ENCODE measurements at places on chromosomes 3 and 15.

GRCh38 chr3:65534805-65535204 is 503.9 kb downstream of the MAGI1 start:
- peak; percentile 81 for DNase-seq

DNA sequence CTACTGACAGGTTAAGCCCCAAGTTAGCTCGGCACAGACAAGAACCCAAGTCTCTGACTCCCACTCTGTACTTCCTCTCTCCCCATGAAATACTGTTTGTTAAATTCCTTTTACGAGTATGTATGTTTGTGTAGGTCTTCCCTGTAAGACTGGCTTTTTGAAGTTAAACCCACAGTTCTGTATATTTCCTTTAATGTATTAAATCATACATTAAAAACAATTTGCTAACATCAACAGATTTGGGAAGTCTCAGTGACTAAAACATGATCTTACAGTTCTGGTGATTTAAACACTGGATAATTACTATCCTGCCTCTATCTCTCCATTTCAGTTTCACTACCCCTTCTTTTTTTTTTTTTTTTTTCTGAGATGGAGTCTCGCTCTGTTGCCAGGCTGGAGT is 4.4 kb downstream of the CMTM6 start:
- DNase-seq: no peak

DNA sequence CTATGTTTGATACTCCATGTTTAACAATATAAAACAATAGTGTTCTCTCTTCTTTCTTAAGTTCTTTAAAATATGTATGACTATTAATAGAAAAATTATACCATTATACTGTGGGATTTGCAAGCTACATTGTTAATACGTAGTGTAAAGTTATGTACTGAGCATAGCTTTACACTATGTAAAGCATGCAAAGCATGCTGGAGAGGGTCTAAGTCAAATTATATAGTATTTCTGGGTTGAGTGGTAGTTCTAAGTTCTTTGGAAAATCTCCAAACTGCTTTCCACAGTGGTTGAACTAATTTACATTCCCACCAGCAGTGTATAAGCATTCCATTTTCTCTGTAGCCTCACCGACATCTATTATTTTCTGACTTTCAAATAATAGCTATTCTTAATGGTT is 253.0 kb downstream of the RAP2B start:
- no peak for DNase-seq

- peak; percentile 18 for DNase-seq
Measured at GRCh38 chr3:135629701-135630408, 335.7 kb upstream of the PPP2R3A start.

DNA sequence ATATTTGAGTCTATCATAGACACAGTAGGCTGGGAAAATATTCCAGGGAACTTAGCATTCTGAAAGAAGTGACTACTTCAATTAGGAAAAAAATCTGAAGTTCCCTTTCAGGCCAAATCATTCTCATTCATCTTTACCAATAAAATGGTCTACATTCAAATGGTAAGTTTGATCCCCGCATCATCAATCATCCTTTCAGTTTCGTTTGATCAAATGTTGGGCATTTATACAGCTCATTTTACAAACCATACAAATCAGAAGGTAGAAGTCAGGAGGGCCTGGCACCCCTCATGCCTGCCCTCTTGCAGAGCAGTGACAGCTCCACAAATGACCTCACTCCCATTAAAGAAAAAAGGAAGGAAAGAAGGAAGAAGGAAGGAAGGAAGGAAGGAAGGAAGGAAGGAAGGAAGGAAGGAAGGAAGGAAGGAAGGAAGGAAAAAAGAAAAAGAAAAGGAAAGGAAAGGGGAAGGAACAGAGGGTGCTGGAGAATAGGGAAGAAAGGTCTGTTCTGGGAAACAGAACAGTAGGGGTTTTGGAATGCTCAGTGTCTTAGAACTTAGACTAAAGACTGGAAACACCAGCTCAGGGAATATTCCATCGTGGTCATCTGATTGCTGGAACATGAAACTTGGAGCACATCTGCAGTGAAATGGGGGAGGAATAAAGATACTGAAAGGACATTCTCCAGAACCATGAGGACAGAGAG is 86.1 kb downstream of the XXYLT1 start:
- no peak for DNase-seq

- peak; percentile 36 for DNase-seq
Measured at GRCh38 chr3:535566-536416, 339.2 kb downstream of the CHL1 start.

- DNase-seq: no peak
Measured at GRCh38 chr3:76096036-76096435, 310.7 kb upstream of the ZNF717 start.

DNA sequence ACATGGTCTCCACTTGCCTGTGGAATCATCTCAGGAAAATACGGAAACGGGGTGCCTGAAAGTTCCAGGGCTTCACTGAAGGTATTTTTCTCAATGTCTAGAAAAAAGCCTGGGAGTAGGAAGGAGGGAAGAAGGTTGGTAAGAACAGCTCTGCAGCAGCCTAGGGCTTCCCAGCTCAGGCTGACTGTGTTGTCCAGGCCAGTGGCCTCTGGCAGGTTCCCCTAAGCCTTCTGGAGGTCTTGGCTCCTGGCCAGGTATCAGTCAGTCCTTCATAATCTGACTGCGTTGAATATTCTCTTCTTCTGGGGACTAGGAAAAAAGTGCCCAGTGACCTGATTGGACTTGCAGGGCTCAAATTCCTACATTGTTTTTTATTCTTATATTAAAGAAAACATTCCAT is 38.6 kb downstream of the SSR3 start:
- DNase-seq: no peak

DNA sequence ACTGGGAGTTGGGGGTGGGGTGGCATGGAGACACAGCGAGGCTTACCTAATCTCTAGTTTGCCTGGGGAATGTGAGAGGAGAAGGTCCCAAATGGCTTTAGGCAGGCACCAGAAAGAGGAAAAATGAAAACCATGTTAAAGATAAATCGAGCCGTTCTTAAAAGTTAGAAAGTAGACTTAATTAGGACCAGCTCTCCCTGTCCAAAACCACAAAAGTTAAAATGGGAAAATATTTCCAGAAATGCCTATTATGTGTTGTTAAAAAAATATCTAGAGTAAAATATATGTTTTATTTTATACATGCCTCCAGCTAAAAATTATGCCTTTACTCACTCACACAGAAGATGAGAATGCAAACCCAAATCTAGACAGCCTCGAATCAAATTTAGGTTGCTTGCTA is 50.1 kb downstream of the LRTM1 start:
- no peak for DNase-seq

GRCh38 chr3:58188173-58188564 is 22.6 kb downstream of the DNASE1L3 start:
- no peak for DNase-seq

GRCh38 chr3:31432897-31433678 is 99.6 kb upstream of the STT3B start:
- no peak for DNase-seq

GRCh38 chr3:107760144-107760543 is 237.4 kb downstream of the BBX start:
- DNase-seq: no peak

DNA sequence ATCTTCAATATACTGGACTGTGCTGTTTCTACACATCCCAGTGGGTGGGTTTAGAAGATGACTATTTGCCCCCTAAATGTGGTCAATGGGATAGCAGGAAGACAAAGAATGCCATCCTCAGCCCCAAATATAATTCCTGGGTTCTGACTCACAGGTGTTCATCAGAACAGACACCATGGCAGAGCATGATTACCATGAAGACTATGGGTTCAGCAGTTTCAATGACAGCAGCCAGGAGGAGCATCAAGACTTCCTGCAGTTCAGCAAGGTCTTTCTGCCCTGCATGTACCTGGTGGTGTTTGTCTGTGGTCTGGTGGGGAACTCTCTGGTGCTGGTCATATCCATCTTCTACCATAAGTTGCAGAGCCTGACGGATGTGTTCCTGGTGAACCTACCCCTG is 3.0 kb downstream of the CXCR6 start:
- DNase-seq: no peak

DNA sequence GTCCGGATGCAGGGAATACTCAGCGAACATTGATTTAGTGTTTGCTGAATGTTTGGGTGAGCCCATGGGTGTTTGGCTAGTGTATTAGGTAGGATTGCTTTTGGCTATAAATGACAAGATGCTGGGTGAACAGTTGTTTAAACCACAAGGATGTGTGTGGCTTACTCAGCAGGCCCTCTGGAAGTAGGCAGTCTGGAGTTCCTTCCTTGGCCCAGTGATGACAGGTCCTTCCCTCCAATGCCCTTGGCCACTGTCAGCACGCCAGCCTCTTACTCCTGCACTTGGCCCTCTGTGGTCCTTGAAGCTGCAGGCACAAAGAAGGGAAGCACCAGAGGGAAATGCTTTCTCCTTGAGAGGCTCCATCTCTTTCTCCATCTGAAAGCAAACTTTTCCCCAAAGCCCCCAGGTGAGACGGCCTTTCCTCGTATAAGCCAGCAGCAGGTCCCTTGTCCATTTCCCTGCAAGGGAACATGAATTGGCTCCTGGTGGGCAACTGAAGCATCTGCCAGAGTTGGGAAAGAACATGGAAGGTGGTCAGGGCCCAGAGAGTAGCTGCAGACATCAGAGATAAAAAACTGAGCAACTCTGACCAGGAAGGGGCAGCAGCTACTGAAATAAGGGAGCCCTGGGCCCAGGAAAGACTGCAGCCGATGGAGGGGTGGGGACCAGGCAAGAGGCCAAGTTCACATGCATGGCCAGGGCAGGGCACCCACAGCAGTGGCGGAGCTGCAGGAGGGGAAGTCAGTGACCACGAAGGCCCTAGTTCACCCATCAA is 105.0 kb downstream of the TPRA1 start:
- DNase-seq: no peak

DNA sequence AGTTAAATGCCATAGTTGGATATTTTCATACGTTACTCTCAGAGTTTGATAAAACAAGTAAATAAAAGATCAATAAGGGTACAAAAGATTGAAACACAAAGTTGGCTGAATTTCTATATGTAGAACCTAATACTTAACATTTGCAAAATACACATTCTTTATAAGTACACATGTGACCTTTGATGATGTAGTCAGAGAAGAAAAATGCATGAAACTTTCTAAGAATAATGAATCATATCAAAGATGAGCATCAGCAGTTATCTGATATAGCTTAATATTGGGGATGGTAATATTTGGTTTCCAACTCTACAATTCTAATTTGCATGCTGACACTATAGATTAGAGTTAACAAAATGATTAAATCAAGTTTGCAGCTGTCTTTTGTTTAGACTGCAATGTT is 188.0 kb upstream of the TGFBR2 start:
- DNase-seq: no peak

GRCh38 chr3:18351069-18351628 is 74.0 kb downstream of the SATB1 start:
- DNase-seq: no peak
